ENCODE measurements at places on chromosomes 3 and 15.
A peak's percentile ranks its signal among the peaks of the same experiment; 100 is the strongest.

DNA sequence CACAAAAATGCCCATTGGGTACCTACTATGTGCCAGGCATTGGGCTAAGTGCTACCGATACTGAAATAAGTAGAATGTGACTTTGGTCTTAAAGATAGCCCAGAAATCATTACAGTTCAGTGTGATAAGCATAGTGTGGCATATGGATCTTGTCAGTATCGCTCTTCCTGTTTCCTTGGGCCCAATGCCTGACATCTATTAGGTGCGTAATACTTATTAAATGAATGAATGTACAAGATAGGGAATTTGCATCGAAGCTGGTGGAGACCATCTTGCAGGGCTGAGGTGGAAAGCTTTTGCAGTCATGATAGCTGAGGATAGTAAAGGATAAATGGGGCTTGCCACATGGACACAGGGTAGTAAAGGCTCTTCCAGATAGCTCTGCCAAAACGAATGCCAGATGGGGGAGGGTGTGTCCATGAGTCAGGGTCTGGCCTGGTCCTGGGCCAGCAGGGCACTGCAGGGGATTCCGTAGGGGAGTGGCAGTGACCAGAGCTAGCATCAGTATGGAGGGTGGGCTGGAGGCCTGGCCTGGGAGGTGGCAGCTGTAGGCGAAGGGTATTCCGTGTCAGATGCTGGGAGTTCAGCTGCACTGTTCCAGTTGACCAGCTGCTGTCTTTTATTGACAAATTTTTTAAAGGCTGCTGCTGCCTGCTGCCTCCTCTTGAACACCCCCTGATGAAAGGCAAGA, 23.5 kb downstream of the TSEN2 start:
- peak; percentile 75 for DNase-seq

GRCh38 chr15:69853544-69853951, 244.2 kb downstream of the TLE3 start:
- DNase-seq = peak; percentile 98

GRCh38 chr3:122982216-122983185, 45.1 kb downstream of the SEMA5B start:
- DNase-seq = no peak

DNA sequence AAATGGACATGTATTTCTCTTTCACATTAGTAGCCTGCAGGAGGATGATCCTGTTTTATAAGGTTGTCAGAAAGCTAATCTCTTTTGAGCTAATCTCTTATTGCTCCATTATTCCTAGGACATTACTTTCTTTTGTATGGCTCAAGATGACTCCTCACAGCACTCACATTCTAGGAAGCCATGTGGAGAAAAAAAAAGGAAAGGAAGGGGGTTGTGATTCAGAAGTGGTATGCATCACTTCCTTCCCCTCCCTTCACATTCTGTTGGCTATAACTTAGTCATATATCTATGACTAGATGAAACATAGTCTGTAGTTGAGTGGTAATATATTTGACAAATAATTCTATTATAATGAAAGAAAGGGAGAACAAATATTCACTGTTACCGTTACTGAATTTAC, 168.8 kb upstream of the TTC14 start:
- DNase-seq = peak; percentile 76

GRCh38 chr15:78492872-78493271, 14.5 kb upstream of the HYKK start:
- DNase-seq = peak; percentile 14

DNA sequence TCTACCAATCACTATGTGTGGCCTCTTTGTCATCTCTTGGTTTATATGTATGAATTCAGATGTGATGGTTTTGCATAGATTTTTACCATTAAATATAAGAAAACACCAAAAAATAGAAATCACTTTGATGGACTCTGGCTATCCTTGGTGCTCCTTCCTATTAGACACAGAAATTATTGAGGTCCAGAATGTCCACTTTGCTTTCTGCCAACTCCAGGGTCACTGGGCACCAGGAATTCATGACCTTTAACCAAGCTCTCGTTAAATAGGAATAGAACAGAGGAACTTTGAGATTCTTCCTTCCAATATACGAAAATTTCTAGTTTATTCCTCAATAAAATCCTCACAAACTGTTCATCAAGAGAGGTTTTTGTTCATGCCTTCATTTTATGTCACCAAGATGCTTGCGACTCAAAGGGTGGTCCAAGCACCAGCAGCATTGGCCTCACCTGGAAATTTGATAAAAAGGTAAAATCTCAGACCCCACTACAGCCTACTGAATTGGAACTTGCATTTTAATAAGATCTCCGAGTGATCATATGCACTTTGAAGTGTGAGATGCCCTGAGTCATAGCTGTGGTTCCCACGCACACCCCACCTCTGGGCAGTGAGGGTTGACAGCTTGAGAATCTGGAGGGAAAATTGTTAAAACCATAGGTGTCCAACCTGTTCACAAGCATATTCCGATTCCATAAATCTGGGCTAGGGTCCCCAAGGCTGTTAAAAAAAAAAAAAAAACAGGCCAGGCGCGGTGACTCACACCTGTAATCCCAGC, 286.6 kb downstream of the IL5RA start:
- DNase-seq = no peak

DNA sequence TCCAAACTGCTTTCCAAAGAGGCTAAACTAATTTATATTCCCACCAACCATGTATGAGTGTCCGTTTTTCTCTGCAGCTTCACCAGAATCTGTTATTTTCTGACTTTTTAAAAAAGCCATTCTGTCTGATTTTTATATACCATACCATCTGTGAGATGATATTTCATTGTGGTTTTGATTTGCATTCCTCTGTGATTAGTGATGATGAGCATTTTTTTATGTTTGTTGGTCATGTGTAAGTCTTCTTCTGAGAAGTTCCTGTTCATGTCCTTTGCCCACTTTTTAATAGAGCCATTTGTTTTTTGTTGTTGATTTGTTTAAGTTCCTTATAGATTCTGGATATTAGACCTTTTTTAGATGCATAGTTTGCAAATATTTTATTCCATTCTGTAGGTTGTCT, 179.4 kb upstream of the ALCAM start:
- DNase-seq = peak; percentile 25

GRCh38 chr3:197434830-197435229, 120.9 kb downstream of the BDH1 start:
- no peak for DNase-seq

GRCh38 chr15:85541744-85542143, 161.3 kb downstream of the AKAP13 start:
- DNase-seq = no peak

- no peak for DNase-seq
Observed at GRCh38 chr3:112751061-112751460, 95.6 kb downstream of the CD200R1L start.

- no peak for DNase-seq
Observed at GRCh38 chr15:60614862-60615771, 136.2 kb upstream of the ICE2 start.

GRCh38 chr3:72889310-72890165, 1.7 kb downstream of the GXYLT2 start:
- no peak for DNase-seq

- DNase-seq = no peak
Observed at GRCh38 chr3:23607184-23607847, 198.4 kb upstream of the UBE2E1 start.

GRCh38 chr3:184981071-184981470, 169.1 kb downstream of the VPS8 start:
- no peak for DNase-seq

GRCh38 chr15:24777307-24777706, 101.7 kb downstream of the NPAP1 start:
- no peak for DNase-seq

DNA sequence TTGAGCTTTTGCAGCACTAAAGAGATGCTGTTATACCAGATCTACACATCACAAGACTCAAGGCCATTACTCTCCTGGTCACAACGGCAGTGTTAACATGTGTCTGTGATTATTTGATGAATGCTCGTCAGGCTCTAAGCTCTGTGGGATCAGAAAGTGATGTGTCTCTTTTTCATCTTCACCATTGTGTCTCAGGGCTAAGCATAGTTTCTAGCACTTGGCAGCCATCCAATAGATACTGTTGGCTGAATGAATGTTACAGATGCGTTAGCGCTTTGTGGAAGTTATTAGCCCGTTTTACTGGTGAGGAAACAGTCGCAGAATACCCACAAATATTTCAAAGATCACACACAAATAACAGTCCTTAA, 1.2 kb upstream of the FAM81A start:
- DNase-seq = peak; percentile 14

DNA sequence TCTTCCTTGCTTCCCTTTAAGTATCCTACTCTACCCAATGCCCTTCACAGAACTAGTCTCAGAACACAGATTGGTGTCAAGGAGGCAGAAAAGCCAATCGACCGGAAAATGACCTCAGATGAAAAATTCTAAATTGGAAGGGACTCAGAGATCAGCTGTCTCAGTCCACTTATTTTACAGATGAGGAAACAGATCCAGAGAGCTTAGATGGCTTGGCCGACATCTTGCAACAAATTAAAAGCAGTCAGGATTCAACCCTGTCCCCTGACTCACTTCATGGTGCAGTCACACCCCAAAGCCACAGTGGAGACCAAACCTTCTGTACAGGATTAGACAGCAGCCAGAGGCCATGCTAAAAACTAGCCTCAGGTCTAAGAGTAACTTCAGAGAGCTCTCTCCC, 169.3 kb upstream of the BHLHE40 start:
- DNase-seq = no peak

DNA sequence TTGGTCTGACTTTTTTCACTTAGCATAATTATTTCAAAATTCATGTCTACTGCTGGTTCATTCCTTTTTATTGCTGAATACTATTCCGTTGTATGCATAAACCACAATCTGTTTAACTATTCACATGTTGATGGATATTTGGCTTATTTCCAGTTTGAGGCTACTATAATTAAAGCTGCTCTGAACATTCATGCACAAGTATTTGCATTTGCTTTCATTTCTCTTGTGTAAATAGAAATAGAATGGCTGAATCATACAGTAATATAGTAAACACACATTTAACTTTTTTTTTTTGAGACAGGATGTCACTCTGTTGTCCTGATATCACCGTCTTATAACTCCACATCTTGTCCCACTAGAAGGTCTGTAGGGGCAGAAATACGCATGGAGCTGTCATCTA, 57.3 kb downstream of the NMNAT3 start:
- DNase-seq = no peak

DNA sequence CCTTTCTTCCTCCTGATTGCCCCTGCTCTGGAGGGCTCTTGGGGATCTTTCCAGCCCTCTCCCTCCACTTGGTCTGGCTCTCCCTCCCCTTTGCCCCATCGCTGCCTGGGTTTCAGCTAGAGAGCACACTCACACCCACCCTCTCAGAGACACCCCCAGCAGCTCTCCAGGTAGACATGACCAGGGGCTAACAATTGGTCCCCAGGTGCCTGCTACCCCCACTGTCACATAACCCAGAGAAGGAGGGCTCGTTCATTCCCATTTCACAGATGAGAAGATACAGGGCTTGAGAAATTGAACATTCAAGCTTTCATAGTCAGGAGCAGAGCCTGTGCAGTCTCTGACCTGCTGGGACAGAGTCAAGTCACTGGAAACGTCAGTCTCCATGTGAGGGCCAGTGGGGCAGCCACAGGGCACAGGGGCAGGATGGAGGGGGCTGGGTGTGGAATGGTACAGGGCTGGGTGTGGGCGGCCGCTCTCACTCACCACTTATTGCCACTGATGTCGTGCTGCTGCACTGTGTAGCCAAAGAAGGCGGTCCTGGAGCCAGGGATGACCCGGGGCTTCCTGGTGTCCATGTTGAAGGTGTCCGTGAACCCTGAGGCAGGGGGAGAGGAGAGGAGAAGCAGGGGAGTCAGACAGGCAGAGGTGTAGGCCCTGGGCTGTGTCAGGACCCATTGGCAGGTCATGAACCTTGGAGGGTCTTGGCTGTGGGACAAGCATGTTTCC, 29.4 kb downstream of the ITGA11 start:
- DNase-seq = no peak

DNA sequence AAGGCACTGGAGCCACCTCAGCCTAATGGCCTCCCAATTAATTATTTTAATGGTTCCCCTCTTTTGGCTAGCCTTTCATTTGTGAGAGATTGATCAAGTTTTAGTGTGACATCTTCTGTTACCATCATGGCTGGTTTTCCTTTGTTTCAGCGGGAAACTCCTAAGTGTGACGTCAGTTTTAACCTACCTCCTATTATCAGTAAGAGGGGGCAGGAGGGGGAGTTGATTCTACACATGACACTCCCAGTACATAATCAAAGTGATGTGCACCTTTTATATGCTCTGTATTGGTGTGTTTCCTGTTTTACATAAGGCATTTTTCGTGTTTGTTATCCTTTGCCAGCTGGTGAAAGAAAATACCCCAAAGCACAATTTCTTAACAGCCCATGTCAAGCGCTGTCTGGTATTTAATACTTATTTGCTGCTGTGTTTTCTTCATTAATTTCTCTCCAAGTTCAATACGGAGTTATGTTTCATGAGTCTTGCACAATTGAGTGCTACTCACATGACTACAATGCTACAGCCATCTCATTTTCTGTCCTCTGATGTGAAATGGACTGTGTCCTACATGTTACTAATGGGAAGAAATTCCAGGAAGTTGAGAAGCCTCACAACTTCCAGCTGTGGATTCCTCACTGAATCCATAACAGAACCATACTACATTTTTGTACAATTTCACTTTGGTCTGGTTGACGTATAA, 52.2 kb upstream of the POLR2M start:
- DNase-seq = peak; percentile 74

DNA sequence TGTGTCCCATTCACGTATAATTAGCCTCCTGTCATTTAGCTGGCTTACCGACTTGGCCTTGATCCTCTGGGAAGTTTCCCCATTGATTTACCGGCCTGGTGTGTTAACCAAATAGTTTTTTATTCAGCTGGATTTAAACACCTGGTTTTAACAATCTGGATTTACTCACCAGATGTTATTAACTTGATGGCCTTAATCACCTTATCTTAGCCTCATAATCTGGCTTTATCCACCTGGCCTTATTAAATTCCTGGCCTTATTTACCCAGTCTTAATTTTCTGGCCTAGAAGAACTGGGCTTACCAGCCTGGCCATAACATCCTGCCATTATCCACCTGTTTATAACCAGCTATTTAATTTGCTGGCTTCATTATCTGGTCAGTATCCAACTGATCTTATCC, 89.9 kb downstream of the IL12A start:
- DNase-seq = no peak

DNA sequence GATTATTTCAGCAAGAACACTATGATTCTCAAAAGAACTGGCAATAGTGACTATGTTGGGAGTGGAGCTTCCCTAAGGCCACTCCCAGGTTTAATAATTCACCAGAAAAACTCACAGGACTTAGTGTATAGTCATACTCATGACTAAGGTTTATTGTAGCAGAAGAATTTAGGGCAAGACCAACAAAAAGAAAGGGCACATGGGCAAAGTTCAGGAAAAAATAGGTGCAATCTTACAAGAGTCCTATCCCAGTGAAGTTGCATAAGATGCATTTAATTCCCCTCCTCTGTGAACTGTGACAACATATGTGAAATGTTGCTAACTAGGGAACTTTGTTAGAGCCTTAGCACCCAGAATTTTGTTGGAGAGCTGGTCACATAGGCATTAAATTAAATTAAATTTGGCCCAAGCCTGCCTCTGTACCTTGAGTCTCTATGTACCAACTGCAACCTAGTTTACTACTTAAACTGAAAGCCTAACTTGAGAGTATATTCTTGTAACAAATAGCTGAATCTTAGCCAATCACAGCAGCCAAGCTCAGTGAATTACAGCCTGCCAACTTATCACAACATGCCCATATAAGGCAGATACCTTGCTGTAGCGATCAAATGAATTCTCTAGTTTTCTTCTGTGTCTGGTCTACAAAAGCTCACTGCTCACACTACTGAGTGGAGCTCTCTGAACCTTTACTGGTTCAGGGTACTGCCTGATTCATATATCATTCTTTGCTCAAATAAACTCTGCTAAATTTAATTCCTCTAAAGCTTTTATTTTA, 386.2 kb upstream of the ARHGEF26 start:
- peak; percentile 7 for DNase-seq

- peak; percentile 38 for DNase-seq
Observed at GRCh38 chr15:69303337-69304181, 4.8 kb downstream of the PAQR5 start.

Measured in fibroblast of skin of scalp (primary cell).